ENCODE measurements at places on chromosomes 6 and 20. TPM values are rescaled to one million over a fixed set of nuclear protein-coding genes. Genes with fewer than 3 reads are reported as not detected.

DNA sequence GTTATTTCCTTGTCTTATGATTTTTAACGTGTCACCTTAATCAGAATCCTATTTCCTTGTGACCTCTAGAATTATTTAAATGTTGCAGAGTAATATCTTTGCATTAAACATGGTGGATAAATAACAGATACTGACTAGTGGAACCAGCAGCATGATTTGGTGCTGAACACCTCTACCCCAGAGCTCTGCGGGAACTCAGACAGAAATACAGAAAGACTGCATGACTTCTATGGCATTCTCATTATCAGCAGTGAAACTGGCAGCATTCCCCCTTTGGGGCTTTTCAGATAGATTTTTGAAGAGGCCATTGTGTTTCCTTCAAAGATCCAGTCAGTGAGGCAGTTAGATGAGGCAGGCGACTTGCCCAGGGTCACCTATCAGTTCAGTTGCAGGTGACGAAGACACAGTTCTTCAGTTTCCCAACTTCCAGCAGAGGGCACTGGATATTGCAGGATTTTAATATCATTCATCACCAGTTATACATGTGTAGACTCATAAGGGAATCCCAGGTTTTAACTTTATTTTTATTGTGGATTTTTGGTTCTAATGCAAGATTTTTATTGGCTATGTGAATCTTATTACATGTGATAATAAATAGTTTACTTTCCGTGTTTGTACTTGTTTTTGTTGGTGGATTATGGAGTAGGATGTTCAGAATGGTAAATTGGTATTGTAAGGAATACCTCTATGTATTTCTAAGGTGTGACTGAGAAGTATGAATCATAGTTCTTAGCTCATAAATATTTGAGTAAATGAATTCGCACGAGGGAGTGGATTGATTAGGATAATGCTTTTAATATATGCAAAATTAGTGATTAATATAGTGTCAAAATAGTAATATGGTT, 81.3 kb downstream of the AFDN start:
- DNase-seq, result peak; percentile 10

DNA sequence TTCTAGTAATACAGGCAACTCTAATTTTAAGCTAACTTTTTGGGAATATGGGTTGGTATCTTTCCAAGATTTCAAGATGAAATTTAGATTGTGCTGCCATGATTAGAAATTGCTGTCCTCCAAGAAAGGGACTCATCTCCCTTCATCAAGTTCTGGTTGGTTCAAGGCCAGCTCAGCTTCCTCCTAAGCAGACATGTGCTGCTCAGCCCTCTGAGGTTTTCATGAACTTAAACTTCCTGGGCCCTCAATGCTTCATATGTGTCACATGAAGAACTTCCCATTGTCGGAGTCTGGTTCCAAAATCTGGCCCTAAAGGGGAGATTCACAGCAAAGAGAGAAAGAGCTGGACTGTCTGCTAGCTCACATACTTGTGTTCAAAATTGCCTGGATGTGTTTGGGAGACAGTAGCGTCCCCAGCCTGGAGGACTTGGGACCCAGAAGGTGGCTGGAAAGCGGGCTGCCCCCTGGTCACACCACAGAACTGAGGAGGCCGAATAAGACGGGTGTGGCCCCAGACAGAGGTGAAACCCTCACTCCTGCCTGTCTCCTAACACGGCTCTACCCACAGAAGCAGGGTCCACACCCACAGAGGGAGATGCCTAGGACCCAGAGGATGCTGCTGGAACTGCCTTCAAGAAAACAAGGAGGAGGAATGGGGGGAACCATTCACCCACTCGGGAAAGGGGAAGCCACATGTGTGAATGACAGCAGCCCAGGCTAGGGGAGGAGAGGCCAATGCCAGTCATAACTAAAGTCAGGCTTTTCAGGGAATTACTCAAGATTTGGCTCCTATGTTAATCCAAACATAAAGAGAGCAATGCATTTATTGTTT, 54.3 kb upstream of the GPR31 start:
- no peak for DNase-seq

DNA sequence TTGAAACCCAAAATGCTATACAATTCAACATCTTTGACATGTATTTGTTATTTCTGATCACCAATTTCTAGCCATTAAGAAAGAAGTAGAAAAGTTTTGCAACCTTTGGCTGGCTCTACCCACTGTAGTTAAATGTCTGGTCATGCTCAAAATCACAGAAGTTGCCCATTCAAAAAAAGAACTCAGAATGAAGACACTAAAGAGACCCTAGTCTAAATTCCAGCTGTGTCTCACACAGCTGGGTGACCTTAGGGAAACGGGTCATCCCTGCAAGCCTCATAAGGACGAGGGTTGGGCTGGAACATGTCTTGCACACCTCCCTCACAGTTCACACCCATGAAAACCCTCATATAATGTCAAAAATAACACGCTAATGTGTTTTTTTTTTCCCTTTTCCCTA, 10.3 kb downstream of the FOXQ1 start:
- no peak for DNase-seq

DNA sequence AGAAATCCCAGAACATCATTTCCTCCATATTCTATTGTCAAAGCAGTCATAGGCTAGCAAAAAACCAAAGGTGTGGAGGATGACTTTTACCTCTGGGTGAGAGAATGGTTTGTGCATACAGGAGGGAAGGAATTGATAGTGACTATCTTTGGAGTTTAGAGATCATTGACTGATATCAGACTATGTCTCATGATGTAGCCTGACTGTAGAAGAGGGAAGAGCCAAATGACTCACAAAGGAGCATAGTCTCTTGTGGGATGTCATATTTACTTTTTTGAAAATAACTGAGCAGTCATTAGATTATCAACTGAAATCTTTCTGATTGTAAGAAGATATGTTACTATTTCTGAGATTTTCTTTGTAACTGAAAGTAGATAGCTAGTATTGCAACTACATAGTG, 158.5 kb downstream of the FLRT3 start:
- DNase-seq, result no peak

DNA sequence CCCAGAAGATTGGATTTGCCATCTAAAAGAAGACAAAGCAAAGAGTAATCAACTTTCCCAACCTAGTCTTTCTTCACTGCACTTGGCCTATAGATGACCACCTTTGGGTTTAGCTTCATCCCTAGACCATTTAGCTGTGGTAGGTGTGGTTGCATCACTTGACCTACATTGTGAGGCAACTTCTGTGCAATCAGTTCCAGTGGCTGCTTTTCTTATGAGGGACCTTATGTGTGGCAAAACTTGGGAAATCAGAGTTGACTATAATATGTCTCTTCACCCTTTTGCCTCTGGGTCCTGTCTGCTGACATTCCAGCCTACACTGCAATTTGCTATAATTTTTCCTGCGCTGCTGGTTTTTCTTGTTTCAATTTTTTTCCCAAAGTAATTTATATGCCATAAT, 55.2 kb downstream of the PRDM13 start:
- DNase-seq, result no peak

DNA sequence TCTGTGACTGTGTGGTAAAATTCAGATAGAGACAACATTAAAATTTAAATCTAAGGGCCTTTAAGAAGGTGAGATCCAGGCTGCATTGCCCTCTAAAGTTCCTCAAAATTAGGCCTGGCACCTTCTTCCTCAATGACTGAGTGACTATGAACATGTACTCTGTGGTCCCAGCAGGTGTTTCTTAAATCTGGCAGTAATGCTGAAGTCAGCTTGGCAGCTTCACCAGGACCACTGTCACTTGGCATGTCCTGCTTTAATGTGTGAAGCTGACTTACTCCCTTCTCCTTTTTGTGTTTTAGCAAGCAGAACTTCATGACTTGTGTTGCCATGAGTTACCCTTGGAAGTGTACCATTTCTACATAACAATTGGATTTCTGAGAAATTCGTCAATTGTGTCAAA, 141.7 kb downstream of the NKAIN2 start:
- DNase-seq, result no peak

GRCh38 chr6:151001387-151002056, 136.0 kb downstream of the MTHFD1L start:
- DNase-seq, result no peak

The HLA-B gene
- 168 TPM for total RNA-seq

GRCh38 chr6:127484212-127484863, 25.1 kb upstream of the KIAA0408 start:
- no peak for DNase-seq

- DNase-seq, result no peak
Measured at GRCh38 chr6:25354078-25354932, 75.1 kb downstream of the CARMIL1 start.

GRCh38 chr6:96659084-96659845, 96.3 kb downstream of the FHL5 start:
- DNase-seq, result peak; percentile 58

DNA sequence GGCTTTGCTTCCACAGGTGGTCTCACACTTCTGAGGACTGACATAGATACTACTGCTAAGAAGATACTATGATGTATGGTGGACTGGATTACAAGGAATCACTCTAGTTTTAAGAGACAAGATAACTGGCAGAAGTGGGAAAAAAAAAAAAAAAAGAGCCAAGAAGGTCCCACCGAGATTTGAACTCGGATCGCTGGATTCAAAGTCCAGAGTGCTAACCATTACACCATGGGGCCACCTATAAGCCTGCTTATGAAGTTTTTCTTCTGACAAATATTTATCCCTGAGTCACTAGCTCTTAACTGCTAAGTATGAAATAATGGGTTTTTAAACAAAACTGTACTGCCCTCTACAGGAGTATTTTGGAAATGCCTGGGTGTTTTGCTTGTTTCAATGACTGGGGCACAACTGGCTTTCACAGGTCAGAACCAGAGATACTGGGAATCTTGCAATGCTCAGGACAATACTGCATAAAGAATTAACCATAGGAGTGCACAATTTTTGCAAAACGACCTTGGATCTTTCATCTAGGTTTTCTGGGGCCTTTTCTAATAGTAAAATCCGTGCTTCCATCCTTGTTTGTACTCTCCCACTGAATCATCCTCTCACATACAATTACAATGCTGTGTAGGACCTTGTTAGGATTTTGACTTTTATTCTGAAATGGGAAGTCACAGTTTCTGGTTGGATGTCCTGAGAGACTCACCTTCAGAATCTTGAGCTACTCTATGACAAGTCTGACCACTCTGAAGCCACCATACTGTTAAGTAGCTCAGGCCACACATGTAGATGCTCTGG, 116.3 kb downstream of the OR2B2 start:
- DNase-seq, result no peak

DNA sequence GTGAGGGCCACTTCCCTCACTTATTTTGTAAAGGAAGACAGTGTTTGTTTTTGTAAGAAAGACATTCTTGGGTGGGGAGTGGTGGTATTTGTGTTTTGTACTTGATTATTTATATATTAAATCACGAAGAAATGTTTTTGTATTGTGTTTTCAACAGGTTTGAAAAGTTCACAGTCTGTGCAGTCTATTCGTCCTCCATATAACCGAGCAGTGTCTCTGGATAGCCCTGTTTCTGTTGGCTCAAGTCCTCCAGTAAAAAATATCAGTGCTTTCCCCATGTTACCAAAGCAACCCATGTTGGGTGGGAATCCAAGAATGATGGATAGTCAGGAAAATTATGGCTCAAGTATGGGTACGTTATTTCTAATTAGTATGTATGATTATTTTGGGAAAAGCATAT, 137.2 kb downstream of the NCOA3 start:
- DNase-seq, result no peak

GRCh38 chr20:40805592-40805991, 116.6 kb upstream of the MAFB start:
- DNase-seq, result no peak

GRCh38 chr6:159646733-159647132, 46.3 kb downstream of the SOD2 start:
- no peak for DNase-seq

- DNase-seq, result no peak
Measured at GRCh38 chr6:113823916-113824315, 33.2 kb upstream of the MARCKS start.

DNA sequence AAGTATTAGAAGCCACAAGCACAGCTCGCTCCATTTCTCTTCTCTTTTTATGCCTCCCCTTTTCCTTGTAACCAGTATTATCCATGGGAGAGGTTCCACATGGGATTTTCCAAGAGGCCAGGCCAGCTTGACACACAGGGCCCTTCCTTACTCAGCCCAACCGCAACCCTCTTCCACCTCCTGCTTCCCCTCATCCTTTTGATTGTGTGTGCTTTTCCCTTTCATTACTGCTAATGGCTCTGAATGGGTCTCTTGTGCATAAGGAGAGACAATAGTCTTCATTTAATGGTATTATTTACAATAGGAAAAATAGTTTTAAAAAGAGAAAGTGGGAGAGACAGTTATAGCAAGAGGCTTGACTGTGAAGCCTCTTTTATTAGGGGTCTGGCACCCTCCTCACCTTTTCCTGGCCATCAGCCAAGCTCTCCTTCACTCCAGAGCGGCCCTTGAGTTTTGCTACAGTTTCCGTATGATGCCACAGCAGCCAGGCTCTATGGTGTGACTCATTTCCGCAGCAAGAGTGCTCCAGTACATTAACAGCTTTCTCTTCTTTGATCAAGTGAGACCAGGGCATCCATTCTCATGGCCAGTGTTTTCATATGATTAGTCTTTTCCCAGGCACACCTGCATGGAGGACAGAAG, 579.5 kb downstream of the TFAP2B start:
- peak; percentile 4 for DNase-seq

The MBOAT1 gene
- 18.5 TPM for total RNA-seq

DNA sequence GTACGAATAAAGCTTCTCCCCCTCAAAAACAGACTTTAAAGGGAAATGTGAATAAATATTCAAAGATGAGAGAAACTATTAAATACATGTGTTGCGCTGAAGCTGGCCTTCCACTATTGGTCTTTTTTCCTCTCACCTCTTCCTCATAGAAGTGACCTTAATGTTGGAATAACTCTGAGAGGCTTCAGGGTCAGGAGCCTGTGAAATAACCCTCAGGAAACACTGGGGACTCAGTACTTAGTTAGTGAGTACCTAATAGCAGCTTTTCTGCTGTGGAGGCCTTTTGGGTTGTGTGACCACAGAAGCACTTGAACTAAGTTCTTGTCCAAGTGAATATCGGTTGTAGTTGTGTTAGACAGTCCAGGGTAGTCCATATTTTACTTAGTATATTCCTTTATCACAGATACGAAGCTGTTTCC, 799 bp upstream of the SHPRH start:
- DNase-seq, result peak; percentile 6
